ENCODE measurements at places on chromosomes 3 and 15. TPM values are rescaled to one million over a fixed set of nuclear protein-coding genes. Genes with fewer than 3 reads are reported as not detected.

Gene AQR
- total RNA-seq = 22.7 TPM

Gene GOLGA6L24
- total RNA-seq = not detected

Gene HYKK
- 6.3 TPM for total RNA-seq

Gene TP63
- total RNA-seq = 0.11 TPM

Gene PDCD10
- total RNA-seq = 81.0 TPM

Gene KAT2B
- 26.6 TPM for total RNA-seq

Gene IQGAP1
- 197 TPM for total RNA-seq

Gene PRSS50
- not detected for total RNA-seq

Gene TPRG1
- 1.1 TPM for total RNA-seq

Gene GOLGA6L26
- not detected for total RNA-seq

Gene SLC6A20
- total RNA-seq = 11.8 TPM

Gene PTH1R
- total RNA-seq = 1.4 TPM

Gene TEX55
- total RNA-seq = not detected

Gene CPN2
- total RNA-seq = not detected

Gene KLF15
- total RNA-seq = 1.6 TPM

Gene RBPMS2
- 15.4 TPM for total RNA-seq

Gene SOX14
- not detected for total RNA-seq

Gene MYD88
- total RNA-seq = 66.1 TPM

Gene ZDHHC19
- total RNA-seq = not detected

Measured in left colon (tissue), 2 donors.